ENCODE measurements at places on chromosomes 13 and 19. TPM values are rescaled to one million over a fixed set of nuclear protein-coding genes. Genes with fewer than 3 reads are reported as not detected.

ANGPTL8 gene
- not detected for total RNA-seq

TUBA3C gene
- not detected for total RNA-seq

FEM1A gene
- 12.7 TPM for total RNA-seq

LRRC4B gene
- total RNA-seq, result not detected

LHB gene
- total RNA-seq, result not detected

IGFL4 gene
- not detected for total RNA-seq

ZNF626 gene
- total RNA-seq, result 19.9 TPM

SUGP2 gene
- 33.7 TPM for total RNA-seq

CCDC194 gene
- total RNA-seq, result not detected

KLK15 gene
- not detected for total RNA-seq

ZNF382 gene
- 12.3 TPM for total RNA-seq

DYRK1B gene
- total RNA-seq, result 19.5 TPM

KLK2 gene
- total RNA-seq, result not detected

KANK3 gene
- not detected for total RNA-seq

KLF16 gene
- total RNA-seq, result 6.9 TPM

BRSK1 gene
- 1.8 TPM for total RNA-seq

NLRP7 gene
- not detected for total RNA-seq

Data from osteoblast (primary cell).